ENCODE measurements at places on chromosomes 1 and 21.

DNA sequence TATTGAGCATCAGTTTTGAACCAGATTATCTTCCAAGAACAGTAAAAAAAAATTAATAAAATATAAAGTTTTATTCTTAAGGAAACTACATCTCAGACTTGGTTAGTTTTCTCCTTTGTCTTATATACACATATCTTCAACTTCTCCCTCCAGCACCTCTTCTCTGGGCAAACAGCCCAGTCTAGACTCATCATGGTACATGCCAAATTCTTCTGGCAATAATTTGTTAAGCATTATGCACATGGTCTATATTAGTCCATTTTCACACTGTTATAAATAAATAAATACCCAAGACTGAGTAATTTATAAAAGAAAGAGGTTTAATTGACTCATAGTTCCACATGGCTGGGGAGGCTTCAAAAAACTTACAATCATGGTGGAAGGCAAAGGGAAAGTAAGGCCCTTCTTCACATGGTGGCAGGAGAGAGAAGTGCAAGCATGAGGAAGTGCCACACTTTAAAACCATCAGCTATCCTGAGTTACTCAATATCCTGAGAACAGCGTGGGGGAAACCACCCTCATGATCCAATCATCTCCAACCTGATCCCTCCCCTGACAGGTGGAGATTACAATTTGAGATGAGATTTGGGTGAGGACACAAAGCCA is 108.7 kb upstream of the RNPC3 start:
- DNase-seq = peak; percentile 11

DNA sequence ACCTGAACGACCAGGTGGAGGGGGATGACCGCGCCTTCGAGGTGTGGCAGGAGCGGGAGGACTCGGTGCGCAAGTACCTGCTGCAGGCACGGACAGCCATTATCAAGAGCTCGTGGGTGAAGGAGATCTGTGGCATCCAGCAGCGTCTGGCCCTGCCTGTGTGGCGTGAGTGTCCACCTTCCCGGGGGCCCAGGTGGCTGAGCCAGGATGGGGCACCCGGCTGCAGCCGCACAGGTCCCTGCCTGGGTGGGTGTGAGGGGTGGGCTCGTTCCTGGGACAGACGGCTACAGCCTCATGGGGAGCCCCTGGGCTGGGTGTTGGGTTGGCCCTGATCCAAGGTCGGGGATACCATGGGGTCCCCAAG is 65.2 kb downstream of the TRIM11 start:
- DNase-seq = no peak

DNA sequence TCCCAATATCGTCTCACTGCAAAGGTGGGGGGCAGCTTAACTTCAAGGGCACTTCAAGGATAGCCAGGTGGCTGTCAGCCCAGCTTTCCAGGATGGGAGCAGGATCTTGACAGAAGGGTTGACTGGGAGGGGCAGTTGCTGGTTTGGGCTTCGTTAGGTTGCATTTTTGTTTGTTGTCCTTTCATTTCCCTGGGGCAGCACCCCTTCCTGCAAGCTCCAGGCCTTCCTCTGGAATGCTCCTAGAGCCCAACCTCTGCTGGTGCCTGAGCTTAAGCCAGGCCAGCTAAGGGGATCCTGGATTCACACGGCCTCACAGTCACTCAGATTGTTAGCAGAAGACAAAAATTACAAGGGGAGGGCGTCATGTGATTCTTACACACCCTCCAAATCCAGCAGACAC is 4.1 kb upstream of the OLIG2 start:
- DNase-seq = no peak

DNA sequence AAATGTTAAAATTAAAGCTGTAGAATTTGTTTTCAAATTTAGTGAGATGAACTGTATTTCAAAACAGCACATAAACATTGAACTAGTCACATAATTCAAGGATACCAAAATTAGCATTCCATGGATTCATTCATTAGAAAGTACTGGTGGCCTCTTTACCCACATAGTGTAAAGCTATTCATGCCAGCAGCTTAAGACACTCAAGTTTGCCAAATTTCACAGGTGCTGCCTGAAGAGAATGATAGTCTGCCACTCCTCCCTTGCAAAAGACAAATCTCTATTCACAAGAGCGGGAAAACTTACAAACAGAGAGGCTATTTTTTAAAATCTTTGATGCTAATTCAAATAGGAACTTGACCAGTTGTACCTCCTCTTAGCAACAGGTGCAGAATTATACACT is 337.0 kb downstream of the BRINP3 start:
- no peak for DNase-seq

GRCh38 chr1:46425726-46426125 is 31.6 kb downstream of the FAAH start:
- no peak for DNase-seq

- DNase-seq = no peak
These were observed 121.7 kb upstream of the RUNX1 start for GRCh38 chr21:35170818-35171217.

DNA sequence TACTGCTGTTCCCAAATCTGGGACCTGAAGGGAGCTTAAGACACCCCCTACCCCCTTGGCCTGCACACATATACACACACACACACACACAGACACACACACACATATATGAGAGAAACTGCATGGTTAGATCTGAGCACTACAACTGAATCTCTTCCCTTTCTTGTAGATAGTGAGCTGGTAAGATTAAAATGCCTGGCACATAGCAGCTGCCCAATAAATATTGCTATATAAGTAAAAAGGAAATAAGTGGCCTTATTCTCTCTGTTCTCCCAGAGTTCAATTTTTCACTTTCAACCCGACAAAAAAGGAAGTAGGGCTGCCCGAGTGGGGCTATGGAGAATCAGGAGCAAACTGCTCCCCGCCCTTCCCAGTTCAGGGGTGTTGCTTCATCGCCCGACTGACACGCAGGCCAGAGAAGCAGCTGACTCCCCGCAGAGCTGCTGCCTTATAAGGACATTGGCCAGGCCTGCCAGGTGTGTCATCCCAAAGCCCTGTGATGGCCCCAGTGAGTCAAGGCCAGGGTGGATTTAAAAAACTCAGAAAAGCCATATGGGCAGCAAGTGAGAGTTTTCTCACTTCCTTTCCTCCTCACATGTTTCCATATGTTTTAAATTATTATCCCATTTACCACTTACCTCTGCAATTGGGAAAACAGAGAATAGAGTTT is 106.5 kb upstream of the SLC44A3 start:
- DNase-seq = peak; percentile 98

GRCh38 chr1:87980494-87980893 is 651.8 kb downstream of the LMO4 start:
- DNase-seq = no peak

DNA sequence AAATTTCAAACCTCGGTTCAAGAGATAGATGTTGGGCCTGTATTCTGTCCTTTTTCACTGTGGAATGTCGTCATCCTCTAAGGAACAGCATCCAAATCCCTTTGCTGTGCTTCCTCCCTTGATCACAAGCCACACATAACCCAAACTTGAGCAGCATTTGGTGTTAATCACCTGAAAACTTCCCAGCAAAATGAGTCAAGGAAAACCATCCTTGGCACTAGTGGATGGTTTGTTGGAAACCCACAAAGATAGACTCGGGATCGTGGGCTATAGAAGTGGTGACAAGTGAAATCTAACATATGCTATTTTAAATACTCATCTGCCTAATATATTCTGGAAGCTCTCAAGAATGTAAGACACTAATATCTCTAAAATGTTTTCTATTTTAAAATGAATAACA is 459.1 kb downstream of the SETD4 start:
- DNase-seq = no peak

Data from MCF 10A (cell line).